NCI-H1694 treated with DMSO at 0.1 percent for 48 hours (cell line): ENCODE measurements at places on chromosomes 7 and 10.

- DNase-seq: no peak
Measured at GRCh38 chr10:26464632-26465280, 26.6 kb downstream of the APBB1IP start.

GRCh38 chr10:31648966-31649365 lies 279.7 kb downstream of the ARHGAP12 start:
- no peak for DNase-seq

DNA sequence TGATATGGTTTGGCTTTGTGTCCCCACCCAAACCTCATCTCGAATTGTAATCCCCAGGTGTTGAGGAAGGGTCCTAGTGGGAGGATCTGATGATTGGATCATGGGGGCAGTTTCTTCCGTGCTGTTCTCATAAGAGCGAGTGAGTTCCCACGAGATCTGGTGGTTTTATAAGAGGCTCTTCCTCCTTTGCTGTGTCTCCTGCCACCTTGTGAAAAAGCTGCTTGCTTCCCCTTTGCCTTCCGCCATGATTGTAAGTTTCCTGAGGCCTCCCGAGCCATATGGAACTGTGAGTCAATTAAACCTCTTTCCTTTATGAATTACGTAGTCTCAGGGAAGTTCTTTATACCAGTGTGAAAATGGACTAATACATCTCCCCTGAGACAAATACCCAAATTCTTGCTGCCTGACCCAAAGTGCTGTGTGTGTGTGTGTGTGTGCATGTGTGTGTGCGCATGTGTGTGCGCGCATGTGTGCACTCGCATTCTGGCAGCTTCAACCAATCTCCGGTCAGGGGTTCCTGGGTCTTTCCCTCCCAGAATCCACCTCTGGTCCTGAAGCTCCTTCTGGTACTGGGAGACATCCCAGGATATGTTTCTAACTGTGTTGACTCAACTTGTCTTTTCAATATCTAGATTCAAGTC lies 98.1 kb upstream of the LRRC4 start:
- no peak for DNase-seq

- no peak for DNase-seq
Measured at GRCh38 chr10:133347710-133348517, 741 bp downstream of the PRAP1 start.
